ENCODE measurements at places on chromosomes 6 and 20.

GRCh38 chr6:1834207-1834606 is 224.5 kb downstream of the FOXC1 start:
- no peak for DNase-seq

DNA sequence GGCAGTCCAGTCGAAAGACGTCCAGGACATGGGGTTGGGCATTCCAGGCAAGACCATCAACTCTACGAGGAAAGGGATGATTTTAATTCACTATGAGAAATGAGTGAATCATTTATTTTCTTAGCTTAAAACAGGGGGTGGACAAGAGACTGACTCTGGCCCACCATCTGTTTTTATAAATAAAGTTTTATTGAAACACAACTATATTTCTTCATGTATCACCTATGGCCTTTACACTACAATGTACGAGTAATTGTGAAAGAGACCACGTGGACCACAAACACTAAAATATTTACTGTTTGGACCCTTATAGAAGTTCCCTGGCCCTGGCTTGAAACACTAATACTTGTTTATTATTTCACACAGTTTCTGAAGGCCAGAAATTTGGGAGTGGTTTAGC is 15.6 kb upstream of the RSPO4 start:
- DNase-seq, result no peak

DNA sequence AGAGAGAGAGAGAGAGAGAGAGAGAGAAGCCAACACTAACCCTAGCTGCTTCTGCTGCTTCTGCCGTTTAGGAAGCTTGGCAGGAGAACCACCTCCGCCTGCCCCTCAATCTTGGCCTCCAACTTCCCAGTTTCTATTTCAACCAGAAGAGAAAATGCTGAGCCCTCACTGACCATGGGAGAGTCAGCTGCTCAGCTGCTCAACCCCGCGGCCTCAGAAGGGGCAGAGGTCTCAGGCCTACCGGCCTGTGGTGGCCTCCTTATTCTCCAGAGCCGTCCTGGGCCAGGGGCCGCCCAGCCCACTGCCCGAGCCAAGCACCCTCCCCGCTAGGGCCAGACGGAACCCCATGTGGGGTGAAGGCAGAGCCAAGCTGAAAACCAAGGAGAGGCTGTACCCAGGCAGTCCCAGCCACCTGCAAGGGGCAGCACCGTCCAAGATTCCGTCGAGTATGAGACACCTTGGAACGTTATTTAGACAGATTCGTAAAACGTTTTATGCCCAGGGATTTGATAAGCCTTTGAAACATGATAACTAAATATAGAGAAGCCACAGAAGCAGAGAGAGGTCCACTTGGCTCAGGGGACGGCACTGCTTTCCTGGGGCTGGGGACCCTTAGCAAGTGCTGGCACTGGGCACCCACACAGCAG is 116.6 kb downstream of the DLL1 start:
- DNase-seq, result no peak

- DNase-seq, result no peak
These were observed 482.5 kb downstream of the C6orf118 start for GRCh38 chr6:164826831-164827468.

GRCh38 chr6:99347804-99348203 is 1.7 kb downstream of the FAXC start:
- DNase-seq, result no peak
